H4 (cell line): ENCODE measurements at places on chromosomes 3 and 15. TPM values are rescaled to one million over a fixed set of nuclear protein-coding genes. Genes with fewer than 3 reads are reported as not detected.

- DNase-seq, result no peak
These were observed 77.9 kb downstream of the ITPR1 start for GRCh38 chr3:4570840-4571621.

DNA sequence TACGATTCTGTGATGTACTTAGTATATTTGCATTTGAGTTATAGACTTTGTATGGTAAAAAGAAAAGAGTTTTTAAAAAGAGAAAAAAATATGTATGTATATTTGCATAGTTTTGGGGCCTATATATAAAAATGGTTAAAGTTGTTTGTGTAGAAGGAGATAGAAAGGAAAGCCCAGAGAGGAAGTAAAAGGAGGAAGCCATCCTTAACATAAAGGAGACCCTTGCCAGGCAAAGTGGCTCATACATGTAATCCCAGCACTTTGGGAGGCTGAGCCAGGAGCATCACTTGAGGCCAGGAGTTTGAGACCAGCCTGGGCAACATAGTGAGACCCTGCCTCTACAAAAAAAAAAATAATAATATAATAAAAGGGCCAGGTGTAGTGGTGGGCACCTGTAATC is 8.4 kb downstream of the SNAP23 start:
- no peak for DNase-seq

The RBP2 gene
- total RNA-seq, result not detected in 2 replicates

DNA sequence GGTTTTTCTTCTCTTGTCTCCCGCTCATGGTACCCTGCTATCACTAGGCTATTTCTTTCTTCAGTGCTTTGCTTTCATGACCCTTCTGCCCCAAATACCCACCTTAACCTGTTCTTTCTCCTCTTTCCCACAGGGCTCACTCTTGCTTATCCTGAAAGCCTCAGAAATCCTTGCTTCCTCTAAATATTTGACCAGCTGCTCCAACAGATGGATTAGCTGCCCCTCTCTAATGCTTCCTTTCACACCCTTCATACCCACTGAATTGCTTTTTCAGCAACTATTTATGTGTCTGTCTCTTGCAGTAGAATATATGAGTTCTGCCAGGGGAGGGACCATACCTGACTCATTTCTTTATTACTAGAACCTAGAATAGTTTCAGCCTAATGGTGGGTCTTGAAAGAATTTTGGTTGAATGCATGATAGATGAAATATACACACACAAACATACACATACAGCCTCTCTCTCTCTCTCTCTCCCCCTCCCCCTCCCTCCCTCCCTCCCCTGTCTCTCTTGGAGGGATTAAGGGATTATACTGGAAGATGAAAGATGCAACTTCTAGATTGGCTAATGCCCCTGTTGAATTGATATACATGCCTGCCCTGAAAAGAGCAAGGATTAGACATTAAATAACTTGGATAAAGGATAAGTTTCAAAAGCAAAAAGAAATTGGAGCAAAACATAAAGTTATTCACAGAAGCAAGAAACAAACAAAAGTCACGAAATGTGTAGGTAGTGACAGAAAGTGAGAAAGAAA is 95.0 kb upstream of the GADL1 start:
- no peak for DNase-seq

- DNase-seq, result no peak
These were observed 64.3 kb upstream of the PLCL2 start for GRCh38 chr3:16820485-16820884.

The INKA1 gene
- total RNA-seq, result 0.68 and 2.1 TPM in 2 replicates

The ASB14 gene
- total RNA-seq, result not detected in 2 replicates

GRCh38 chr3:177050501-177051237 is 146.6 kb downstream of the TBL1XR1 start:
- peak; percentile 48 for DNase-seq

DNA sequence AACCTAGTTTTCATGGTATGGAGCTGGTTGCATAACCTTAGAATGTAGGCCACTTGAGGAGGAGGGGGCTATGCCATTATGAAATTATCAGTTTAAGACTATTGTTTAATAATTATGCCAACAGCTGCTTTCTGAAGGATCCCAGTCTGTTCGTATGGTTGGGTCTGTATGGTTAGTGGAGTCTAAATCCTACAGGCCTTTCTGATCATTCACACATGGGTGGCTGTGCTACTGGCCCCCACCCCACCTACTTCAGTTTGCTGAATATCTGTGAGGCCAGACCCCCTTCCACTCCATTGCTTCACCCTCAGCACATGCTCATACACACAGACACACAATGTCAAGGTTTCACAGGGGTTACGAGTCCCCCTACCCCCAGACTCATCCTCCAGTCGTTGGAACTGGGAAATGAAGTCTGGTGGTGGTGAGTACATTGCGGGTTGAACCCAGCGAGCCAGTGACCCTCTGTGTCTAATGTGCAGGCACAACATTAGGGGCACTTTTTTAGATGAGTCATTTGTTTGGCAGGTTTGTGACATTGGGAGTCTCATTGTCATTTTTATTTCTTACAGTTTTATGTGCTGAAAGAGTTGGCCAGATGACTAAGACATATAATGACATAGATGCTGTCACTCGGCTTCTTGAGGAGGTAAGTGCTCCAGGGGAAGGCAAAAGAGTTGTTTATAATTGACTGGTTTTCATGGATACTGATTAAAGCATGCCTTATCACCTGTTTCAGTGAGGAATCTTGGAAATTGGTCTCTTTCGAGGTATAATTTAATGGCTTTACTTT is 85.3 kb downstream of the TRAK1 start:
- no peak for DNase-seq

The GMNC gene
- total RNA-seq, result not detected in 2 replicates

GRCh38 chr3:100992231-100993012 is 799 bp downstream of the ABI3BP start:
- DNase-seq, result no peak

The MAPK6 gene
- 54.7 and 62.8 TPM in 2 replicates for total RNA-seq

DNA sequence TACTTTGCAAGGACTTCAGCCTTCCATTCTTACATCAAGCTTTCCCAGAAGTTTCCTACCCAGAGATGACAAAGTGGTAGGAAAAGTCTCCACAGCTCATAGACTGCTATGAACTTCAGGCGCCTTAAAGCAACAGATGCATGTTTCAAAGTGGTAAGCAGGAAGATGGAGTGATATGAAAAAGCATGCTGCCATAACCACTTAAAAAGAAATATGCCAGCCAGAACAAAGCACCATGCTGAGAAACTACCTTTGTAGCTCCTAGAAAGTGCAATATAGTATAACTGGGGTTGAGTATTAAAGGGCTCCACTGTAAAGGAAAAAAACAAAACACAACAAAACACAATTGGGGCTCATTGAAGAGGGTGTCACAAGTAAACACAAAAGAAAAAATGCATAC is 192.4 kb upstream of the STRIT1 start:
- no peak for DNase-seq

DNA sequence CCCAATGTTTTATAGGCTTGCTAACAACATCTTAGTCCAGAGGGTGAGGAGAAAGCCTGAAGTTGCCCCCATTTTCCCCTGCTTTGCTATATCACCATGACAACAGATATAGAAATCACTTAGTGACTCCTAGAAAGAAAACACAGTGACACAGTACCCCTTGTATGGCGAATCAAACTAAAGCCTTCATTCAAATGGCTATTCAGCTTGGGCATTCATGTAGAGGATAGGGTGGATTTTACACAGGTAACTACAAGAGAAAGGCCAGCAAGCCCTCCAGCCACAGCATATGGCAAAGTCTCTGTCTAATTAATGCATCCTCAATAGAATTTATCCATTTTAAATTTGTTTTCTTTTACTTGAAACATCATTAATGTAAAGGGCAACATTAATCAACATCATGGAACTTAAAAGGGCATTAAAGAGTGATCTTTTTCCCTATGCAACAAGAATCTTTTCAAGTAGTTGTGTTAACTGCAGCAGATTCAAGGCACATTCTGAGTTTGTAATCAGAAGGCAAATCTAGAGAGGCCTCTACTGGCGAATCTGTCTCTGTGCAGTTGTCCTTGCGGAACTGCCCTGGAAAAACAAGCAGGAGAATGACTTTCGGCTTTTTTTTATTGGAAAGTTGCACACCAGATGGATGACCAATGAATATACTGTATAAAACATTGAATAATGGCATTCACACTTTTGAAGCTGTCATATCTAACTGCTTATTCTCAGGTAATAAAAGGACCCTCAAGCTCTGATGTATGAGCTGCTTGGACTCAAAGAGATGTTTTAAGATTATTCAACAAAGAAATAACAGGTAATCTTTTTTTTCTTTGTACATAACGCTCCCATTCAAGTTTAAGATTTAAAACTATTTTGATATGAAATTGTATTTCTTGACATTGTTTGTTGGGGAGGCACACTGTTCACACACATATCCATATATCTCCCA is 621.7 kb upstream of the AGTR1 start:
- DNase-seq, result peak; percentile 71

GRCh38 chr15:69692342-69692741 is 239.7 kb downstream of the RPLP1 start:
- no peak for DNase-seq

DNA sequence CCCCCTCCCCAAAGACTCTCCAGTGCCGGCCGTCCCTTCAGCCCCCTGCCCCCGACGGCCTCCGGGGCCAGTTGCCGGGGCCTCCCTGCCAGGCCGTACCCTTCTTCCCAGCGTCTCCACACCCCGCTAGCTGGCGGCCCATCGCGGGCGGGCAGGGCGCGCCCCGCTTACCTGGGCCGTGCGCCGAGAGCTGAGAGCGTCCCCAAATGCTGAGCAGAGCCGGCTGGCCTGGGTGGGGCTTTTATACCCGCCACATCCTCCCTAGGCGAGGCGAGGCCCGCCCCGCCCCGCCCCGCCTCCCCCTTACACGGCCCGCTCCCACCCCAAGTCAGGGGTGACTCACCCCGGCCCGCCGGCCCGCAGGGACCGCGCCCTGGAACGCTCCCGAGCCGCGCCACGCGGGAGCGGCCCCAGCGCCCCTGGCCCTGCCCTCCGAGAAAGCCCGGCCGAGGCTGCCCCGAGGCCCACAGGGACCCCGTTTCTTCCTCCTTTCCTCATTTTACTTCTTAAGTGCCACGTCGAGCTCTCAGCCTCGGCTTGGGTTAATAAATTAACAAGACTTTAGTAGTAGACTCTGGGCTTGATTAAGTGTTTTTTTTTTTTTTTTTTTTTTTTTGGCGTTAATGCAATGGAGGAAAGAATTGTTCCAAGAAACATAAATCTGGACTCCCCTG is at the start of gene ANXA2:
ANXA2 (minus strand) TSS at position 215 of the 674 bp plus-strand sequence. CDS start 11,911 bp downstream, outside the sequence.
- peak; percentile 70 for DNase-seq

DNA sequence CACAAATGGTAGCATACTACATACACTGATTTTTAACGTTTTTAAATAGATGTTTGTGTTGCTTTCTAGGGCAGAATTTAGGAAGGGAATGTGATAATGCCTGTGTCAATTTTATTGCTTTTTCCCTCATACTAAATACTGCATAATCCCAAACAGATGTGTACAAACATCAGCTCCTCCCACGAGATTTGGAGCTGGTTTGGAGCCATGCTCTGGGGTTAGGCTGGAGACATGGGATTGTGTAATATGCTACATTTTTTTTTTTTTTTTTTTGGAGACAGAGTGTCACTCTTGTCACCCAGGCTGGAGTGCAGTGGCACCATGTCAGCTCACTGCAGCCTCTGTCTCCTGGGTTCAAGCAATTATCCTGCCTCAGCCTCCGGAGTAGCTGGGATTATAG is 80.1 kb downstream of the EBLN2 start:
- DNase-seq, result no peak

The CNTN6 gene
- 0.37 and 1.9 TPM in 2 replicates for total RNA-seq

The SLTM gene
- 42.8 and 49.1 TPM in 2 replicates for total RNA-seq

DNA sequence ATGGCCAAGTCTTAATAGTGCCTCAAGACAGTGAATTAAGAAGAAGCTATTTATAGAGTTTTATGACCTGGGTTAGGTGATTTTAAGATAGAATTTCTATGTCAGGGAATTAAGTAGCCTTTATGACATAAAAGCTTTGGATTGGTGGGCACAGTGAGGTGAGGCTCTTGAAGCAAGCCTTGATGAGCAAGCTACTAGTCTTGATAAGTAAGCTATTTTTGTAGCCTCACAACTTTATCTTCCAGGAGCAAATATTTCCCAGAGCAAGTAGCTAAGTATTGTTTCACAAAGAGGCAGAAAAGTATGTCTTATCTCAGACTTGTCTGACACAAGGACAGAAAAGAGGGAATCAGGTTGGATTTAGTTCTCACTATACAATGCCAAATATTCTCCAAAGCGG is 491.7 kb upstream of the RASGRP1 start:
- DNase-seq, result no peak

- DNase-seq, result no peak
These were observed 513.1 kb upstream of the CBLB start for GRCh38 chr3:106381939-106382335.

The TRPC1 gene
- 9.8 and 18.0 TPM in 2 replicates for total RNA-seq

- no peak for DNase-seq
These were observed 33.9 kb upstream of the MEIS2 start for GRCh38 chr15:37134244-37134643.

The FSD2 gene
- total RNA-seq, result not detected in 2 replicates

DNA sequence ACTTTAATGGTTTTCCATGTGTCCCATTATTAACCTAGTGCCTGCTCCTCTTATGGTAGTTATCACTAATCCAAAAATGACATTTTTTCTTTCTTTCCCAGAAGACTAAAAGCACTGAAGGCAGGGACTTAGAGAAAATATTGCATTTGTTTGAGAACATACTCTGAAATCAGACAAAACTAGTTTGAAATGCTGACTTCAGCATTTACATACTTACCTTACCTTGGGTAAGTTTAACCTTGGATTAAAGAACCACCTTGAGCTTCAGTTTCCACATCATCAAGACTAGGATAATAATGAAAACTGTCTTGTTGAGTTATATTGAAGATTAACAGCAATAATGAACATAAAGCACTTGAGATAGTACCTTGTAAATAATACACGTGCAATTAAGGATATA is 413.0 kb downstream of the SOX2 start:
- no peak for DNase-seq

DNA sequence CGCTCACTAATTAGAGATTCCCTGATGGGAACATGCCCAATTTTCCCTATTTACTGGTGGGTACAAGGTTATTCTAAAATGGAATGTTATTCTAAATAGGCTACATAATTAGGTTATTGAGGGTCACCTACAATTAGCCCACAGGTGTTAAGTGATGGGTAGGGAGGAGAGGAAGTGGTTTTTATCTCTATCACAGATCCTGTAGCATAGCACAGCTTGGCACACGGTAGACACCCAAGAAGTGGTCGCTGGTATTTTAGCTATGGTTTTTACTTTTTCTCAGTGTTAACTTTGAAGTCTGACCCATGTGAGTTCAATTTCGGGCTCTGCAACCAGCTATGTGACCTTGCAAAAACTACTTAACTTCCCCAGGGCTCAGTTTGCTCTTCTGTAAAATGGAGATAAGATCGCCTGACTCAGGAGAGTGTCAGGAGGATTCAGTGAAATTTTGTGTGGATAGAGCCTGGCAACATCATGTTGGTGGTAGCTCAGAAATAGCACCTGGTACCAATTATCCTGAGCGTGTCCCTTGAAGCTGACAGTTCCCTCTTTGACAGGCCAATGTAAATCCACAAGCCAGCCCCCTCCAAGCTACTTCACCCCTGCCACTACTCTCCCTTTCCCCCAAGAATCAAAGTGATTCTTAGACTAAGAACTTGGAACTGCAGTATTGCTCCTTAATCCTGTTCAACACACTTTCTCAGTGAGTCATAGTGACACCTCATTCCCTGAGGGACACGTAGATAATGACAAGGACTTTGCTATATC is 8.7 kb upstream of the LMCD1 start:
- no peak for DNase-seq

The RGMA gene
- 0.29 and 0.72 TPM in 2 replicates for total RNA-seq

GRCh38 chr3:102174312-102174712 is 260.5 kb upstream of the ZPLD1 start:
- DNase-seq, result no peak
